AG04450 (cell line): ENCODE measurements at places on chromosomes 13 and 19. TPM values are rescaled to one million over a fixed set of nuclear protein-coding genes. Genes with fewer than 3 reads are reported as not detected.

DNA sequence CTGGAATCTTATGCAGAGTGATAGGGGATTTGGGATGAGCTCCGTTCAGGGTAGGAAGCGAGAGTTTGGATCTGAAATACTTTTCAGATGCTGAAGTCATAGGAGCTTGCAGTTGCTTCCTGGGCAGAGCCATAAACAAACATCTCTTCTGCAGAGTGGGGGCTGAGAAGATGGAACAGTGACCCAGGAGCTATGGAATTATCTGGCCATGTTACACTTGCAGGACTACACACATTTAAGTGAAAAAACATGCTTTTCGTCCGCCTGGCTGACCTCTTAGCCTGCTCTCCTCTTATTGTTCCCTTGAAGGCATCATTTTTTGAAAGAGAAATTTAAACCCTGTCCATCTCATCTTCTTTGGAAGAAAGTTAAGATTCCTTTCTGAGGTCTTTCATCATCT is 40.7 kb downstream of the PSG11 start:
- no peak for DNase-seq

DNA sequence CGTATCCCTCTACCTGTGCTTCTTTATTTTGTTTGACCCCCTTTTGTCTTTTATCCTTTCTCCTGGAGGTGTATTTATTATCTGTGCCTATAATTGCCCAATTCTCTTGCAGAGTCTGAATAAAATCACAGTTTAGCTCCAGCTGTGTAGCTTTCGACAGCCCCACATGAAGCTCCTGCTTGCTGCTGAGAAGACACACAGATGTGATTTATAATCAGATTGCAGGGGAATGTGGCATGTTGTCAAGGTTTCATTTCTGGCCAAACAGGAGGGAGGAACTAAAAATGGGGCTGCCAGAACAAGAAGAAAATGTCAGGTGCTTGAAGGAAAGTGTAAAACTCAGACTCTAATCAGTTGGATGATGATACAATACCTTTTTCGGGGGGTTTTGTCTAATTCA is 22.7 kb downstream of the CCNA1 start:
- no peak for DNase-seq

GRCh38 chr13:98784666-98785065 is 32.2 kb upstream of the SLC15A1 start:
- DNase-seq, result no peak

Gene COQ8B
- 16.0 and 20.2 TPM in 2 replicates for polyA plus RNA-seq

DNA sequence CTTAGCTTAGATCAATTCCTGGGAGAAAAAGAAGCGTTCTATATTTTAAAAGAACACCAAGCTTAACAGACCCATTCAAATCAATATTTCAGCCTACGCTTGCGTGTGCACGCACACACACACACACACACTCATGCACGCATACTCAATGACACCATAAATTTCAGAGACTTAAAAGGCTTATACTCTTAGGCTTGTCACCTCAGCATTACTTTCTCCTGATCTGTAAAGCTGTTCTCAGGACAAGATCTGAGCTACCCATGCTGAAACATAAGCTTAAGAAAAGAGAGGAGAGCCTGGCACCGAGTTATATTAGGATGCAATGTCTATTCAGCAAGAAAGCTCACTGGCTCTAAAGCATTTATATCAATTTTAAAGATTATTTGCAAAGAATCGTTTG is 368.5 kb downstream of the FGF14 start:
- no peak for DNase-seq

DNA sequence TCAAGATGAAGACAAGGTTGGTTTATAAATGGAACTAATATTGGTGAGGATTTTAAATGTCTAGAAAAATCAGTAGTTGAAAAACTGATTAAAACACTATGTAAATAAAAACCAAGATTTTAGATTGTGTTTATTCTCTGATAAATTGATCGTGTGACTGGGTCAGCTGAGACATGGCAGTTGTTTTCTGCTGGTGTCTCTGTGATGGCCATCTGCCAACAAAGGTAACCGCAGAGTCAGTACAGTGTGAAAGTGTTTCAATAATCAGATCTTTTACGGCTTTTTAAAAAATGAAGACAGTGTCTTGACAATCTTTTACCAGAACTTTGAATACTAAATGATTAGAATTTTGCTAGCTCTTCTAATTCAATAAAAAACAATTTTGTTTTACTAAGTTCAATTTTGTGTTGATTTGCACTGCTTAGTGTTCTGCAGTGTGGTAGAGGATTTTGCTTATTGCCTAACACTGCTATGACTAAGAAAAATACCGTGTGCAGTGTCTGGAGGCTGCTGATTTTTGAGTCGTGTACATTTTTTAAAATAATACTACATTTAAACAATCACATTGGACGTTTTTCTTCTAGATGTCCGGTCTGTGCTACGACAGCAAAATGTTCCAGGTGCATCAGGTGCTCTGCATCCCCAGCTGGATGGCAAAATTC is 32.7 kb upstream of the GPR183 start:
- DNase-seq, result no peak

DNA sequence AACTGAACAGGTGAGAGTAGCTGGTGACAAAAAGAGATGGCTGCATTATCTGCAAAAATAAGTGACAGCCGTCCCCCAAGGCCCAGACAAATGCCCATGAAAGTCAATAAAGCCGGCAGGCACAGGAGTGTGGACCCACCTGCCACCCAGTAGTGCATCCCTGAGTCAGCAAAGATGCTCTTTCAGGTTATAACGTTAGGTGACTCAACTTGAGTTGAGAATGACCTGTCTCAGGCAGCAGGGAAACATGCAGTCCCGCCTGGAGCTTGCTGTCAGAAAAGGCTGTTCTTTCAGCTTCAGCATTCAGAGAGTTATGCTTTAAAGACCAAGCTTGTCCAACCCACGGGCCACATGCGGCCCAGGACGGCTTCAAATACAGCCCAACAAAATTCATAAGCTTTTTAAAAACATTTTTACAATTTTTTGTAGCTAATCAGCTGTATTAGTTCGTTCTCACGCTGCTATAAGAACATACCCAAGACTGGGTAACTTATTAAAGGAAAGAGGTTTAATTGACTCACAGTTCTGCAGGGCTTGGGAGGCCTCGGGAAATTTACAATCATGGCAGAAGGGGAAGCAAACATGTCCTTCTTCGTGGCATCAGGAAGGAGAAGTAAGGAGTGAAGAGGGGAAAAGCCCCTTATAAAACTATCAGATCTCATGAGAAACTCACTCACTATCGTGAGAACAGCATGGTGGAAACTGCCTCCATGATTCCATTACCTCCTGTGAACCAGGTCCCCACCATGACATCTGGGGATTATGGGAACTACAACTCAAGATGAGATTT is 110.4 kb downstream of the RAB20 start:
- DNase-seq, result no peak

GRCh38 chr13:29978211-29978610 is 127.8 kb upstream of the UBL3 start:
- no peak for DNase-seq

Gene CLEC4G
- polyA plus RNA-seq, result not detected in 2 replicates

DNA sequence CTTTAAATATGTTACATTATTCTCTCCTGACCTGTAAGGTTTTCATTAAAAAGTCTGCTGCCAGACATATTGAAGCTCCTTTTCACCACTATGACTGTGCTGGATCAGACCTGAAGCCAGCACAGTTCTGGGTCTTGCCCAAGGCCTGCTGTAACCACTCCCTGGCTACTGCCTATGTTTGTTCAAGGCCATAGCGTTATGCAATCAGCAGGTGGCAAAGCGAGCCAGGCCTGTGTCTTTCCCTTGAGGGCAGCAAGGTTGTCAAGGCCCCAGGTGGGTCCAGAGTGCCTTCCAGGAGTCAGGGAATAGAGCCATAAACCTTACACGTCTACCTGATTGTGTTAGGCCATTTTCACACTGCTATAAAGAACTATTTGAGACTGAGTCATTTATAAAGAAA is 496.8 kb upstream of the PCDH9 start:
- no peak for DNase-seq

Gene ZBTB32
- not detected in 2 replicates for polyA plus RNA-seq

DNA sequence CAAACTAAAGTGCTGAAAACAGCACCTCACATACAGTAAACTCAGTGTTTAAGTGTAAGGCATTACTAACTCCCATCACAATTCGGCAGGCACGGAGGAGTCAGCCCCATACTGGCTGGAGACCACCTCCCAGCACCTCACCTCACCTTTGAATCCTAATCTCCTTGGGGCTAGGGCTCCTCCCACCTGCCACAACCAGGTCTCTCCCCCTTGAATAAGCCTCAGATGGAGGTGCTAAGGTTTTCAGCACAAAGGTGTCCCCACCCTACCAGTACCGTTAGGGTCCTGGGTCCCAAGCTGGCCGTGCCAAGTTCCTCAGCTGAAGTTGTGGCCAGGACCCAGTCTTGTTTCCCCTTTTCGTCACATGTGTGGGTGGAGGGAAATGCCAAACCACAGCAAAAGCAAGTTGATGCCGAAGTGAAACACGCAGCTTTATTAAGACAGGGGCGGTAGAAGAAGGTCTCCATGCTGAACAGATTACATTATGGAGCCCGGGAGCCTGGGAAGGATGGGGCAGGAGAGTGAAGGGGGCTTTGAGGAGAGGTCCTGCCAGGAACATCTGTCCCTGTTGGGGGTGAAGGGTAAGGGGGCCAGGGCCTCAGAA is at the start of gene IGFLR1:
TSS of gene IGFLR1 (minus strand) at position 332 of the 604 bp plus-strand sequence. CDS start 1,272 bp downstream, outside the sequence.
- DNase-seq, result no peak

Gene EPN1
- 32.1 and 44.1 TPM in 2 replicates for polyA plus RNA-seq

Gene WASF3
- 8.3 and 11.3 TPM in 2 replicates for polyA plus RNA-seq

Gene RETN
- polyA plus RNA-seq, result not detected in 2 replicates

Gene KPTN
- polyA plus RNA-seq, result 5.7 and 7.4 TPM in 2 replicates

Gene SLC46A3
- polyA plus RNA-seq, result 3.9 and 5.2 TPM in 2 replicates

GRCh38 chr13:79340490-79340889 is 65.6 kb downstream of the RBM26 start:
- DNase-seq, result no peak
